ENCODE measurements at places on chromosomes 2 and 18.
A peak's percentile ranks its signal among the peaks of the same experiment; 100 is the strongest.

DNA sequence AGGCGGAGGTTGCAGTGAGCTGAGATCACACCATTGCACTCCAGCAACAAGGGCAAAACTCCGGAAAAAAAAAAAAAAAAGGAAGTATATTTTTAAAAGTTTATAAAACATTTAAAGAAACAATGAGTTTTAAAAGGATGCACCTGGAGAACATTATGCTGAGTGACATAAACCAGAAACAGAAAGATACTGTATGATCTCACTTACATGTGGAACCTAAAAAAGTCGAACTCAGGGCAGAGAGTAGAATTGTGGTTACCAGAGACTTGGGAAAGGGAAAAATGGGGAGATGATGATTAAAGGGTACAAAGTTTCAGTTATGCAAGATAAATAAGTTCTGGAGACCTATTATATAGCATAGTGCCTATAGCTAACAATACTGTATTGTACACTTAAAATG is 52.8 kb upstream of the RTN4 start:
- no peak for DNase-seq

- peak; percentile 58 for DNase-seq
These were observed 621 bp upstream of the KCNS3 start for GRCh38 chr2:17877811-17878280.

- DNase-seq, result no peak
These were observed 66.0 kb upstream of the DSEL start for GRCh38 chr18:67582488-67582887.

DNA sequence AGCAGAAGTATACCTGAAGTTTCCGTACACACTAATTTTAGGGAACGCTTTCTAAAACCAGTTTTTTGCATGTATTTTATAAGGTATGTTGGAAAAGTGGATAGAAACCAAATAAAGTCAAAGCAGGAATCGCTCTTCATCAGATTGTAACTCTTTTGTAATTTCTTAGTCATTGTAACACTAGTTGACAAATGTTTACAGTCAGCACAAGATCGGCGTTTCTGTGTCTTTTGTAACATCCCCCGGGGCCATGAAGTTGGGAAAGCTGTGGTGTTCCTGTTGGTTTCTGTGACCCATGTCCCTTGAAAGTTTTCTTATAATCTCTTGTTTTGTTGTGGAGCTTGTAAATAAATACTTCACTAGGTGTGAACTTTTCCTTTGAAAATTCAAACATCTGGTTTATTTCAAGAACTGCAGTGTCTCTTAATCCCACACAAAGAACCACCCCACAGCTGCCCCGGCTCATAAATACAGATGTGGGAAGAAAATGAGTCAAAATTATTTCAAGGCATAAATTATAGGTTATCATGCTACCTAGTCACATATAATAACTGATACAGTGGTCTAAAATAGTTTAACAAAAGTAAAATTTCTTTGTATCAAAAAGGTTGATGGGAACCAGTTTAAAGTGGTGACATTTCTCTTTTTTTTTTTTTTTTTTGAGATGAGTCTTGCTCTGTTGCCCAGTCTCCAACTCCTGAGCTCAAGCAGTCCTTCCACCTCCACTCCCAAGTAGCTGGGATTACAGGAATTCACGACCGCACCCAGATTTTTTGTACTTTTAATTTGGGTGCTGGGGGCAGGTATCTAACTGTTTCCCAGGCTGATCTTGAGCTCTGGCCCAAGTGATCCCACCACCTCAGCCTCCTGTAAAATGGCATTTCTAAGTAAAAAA is 751 bp upstream of the NMI start:
- DNase-seq, result no peak

GRCh38 chr2:705971-706511 is 28.8 kb upstream of the TMEM18 start:
- no peak for DNase-seq

GRCh38 chr18:76234676-76235060 is 260.4 kb downstream of the ZNF516 start:
- DNase-seq, result no peak

DNA sequence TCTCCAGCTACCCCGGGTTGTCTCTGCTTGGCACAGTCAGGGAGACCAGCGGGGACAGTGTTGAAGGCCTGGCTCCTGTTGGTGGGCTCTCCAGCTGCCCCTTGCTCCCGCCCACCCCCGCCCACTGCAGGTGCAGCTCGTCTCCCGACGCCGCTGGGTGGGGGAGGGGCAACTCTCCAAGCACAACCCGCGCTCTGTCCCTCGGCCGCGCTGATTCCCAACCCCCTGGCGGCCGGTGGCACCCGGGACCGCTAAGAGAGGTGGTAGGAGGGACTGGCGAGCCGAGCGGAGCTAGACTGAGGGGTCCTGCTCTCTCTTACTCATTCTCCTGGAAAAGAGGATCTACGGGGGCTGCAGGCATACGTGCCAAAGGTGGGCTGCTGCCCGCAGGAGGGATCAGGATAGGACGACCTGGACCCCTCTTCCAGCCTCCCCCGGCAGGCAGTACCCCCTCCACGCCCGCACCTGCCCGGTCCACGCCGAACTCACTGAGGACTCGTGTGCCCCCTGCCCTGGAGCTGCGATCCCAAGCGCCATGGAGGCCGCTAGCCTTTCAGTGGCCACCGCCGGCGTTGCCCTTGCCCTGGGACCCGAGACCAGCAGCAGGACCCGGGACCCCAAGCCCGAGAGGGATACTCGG is 44.5 kb downstream of the DDX18 start:
- peak; percentile 67 for DNase-seq

- DNase-seq, result no peak
These were observed 106.8 kb downstream of the C1D start for GRCh38 chr2:67955748-67956603.

GRCh38 chr18:54830866-54831265 is 2.6 kb downstream of the RAB27B start:
- DNase-seq, result no peak

- DNase-seq, result no peak
These were observed 116.0 kb downstream of the COPS8 start for GRCh38 chr2:237201461-237202287.

DNA sequence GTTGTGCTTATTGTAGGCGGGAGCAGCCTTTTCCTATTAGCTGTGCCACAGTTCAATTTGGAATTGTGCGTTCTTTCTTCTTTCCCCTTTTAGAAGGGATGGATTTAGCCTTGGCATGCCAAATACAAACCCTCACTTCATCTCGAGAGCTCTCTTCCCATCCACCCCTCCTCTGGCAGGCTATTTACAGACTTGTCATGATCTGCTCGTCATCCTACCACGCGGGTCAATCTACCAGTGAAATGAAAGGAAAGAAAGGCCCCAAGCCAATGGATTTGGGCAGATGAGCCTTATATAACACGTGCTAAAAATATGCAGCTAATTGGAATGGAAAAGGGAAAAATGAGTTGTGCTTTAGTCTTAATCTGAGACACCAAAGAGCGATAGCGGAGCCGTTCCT is 277.5 kb downstream of the PRKCE start:
- DNase-seq, result no peak

DNA sequence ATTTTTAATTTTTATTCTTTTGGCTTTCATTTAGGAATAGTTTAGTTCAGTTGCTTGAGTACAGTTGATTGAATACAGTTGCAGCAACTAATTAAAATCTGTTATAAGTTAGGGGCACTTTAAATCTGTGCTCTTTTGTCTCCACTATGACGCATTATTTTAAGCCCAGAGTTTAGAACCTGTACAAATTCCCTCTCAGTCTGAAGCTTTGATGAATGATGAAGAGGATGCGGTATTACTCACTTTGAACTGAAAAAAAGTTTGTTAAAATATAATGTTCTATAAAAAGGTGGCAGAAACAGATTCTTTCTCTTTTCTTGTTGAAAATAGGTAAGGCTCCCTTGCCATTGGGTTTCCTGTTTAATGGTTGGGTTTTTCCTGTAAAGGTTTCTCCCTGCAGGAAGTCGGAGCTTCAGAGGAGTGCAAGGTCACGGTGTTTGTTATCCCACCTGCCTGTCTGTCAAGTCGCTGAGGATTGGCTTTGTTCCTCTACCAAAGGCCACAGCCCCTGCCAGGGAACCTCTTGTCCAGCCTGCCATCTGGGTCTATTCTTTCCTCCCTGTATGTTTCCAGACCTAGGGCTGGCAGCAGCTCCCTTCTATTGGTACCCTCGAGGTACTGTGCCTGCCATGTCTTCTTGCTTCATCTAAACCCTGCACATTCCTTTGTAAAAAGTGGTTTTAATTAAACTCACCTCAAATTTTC is 43.8 kb upstream of the FN1 start:
- DNase-seq, result no peak

GRCh38 chr18:23313379-23313778 is 139.7 kb upstream of the RIOK3 start:
- no peak for DNase-seq

GRCh38 chr2:232623768-232624765 is 9.3 kb upstream of the EFHD1 start:
- DNase-seq, result no peak

GRCh38 chr18:50183556-50183955 is 11.4 kb downstream of the MYO5B start:
- DNase-seq, result no peak

GRCh38 chr2:105582952-105583660 is 161.6 kb upstream of the NCK2 start:
- DNase-seq, result no peak

GRCh38 chr2:34492561-34493455 is 893.7 kb upstream of the FAM98A start:
- no peak for DNase-seq

GRCh38 chr2:181258720-181259119 is 198.5 kb upstream of the ITGA4 start:
- no peak for DNase-seq

DNA sequence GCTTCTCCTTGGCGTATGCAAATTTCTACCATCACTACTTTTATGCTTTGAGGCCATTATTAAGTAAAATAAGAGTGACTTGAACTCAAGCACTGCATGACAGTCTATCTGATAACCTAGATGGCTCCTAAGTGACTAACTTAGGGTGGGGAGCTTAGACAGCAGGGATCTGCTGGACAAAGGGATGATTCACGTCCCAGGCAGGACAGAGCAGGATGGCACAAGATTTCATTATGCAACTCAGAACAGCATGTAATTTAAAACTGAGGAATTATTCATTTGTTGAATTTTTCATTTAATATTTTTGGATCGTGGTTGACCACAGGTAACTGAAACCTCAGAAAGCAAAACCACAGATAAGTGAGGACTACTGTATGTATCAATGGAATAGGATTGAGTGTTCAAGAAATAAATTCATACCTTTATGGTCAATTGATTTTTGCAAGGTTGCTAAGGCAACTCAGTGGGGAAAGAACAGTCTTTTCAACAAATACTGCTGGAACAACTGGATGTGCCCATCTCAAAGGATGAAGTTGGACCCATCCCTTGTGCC is 115.3 kb downstream of the MBD2 start:
- no peak for DNase-seq

- no peak for DNase-seq
These were observed 402.9 kb downstream of the ERBB4 start for GRCh38 chr2:212135739-212136138.

GRCh38 chr2:72144632-72145288 is 2.9 kb downstream of the CYP26B1 start:
- no peak for DNase-seq

GRCh38 chr18:1012775-1013174 is 108.1 kb downstream of the ADCYAP1 start:
- DNase-seq, result no peak

DNA sequence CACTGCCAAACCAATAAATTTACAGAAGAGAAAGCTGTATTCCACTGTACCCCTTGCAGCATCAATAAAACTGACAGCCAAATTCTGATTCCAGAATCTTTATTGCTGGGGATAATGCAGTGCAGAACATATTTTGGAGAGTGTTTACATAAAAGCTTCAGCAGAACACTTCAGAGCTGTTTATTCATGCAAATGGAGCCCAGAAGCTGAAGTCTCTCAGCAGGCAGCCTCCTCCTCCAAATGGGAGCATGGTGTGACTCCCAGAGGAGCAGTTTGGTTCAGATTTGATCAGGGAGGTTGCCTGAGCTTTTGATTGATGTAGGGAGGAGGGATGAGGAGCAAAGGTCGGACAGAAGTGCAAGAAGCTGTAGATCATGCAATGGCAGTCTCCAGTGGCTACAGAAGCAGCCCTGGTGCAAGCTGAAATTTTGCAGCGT is 22.4 kb downstream of the LHCGR start:
- no peak for DNase-seq

GRCh38 chr2:155377266-155377680 is 678.8 kb downstream of the KCNJ3 start:
- no peak for DNase-seq

DNA sequence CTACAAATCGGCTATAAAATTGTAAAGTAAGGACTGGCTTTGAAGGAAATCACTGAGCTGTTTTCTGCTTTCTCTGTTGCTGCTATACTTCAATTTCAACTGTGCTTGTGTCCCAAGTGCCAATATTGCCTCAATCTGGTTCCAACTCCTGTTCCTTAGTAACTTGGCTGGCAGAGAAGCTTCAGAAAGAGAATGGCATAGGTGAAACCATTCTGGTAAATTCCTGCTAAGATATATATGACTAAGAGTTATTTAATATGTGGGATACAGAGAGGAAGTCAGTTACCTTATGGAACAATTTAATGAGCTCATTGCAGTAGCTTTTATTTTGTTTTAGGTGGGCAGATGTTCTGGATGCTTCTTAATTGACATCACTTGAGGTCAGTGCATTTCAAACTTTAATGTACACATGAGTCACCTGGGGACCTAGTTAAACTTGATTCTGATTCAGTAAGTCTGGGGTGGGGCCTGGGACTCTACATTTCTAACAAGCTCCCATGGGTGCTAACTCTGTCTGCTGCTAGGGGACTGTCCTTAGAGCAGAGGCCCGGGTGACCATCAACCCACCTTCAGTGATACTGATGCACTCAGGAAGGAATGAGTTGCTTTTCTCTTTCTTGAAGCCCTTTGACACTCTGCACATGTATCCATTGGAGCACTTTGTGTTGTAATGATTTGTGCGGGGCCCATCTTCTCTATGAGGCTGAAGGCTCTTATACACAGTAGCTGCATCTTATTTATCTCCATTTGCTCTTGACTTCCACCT is 47.6 kb downstream of the LIPG start:
- no peak for DNase-seq

DNA sequence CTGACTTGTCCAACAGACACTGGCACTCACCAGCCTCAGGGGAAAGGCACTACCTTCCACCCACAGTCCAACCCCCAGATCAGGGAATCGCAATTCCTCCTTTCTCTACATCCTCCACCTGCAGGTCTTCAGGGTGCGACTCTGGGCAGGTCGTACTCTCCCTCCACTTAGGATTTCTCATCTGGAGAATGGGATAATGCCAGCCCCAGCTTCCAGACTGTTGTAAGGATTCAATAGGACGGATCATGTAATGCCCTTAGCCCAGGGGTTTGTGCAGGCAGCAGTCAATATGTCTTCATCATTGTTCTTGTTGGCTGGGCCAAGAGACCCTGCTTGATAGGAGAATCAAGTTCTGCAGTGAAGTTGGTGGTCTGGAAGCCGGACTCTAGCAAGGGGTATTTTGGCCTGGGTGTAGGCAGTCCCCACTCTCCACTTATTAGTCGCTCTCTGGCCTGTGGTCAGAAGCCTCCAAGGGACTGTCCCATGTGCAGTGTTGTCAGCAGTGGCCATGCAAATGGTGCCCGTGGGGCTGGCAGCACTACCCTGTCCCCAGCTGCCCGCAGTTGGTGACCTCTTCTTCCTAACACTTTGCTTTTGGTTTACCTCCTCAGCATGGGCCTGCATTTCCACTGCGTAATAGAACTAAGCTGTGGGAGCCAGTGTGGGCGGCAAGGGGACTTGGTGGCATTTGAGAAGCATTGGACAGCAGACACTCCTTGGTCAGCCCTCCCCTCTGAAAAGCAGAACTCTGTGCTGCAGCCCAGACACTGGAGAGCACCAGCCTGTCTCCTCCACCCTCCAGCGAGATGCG is 172.4 kb upstream of the HS6ST1 start:
- peak; percentile 50 for DNase-seq

- no peak for DNase-seq
These were observed 18.2 kb downstream of the PFN4 start for GRCh38 chr2:24104906-24105305.

GRCh38 chr2:241410739-241411176 is 54.7 kb downstream of the FARP2 start:
- DNase-seq, result no peak

Measured in H1 (cell line).